NCI-H2081 treated with DMSO at 0.1 percent for 48 hours (cell line): ENCODE measurements at places on chromosomes 4 and X.

GRCh38 chrX:134461437-134461836, 1.5 kb downstream of the HPRT1 start:
- no peak for DNase-seq

DNA sequence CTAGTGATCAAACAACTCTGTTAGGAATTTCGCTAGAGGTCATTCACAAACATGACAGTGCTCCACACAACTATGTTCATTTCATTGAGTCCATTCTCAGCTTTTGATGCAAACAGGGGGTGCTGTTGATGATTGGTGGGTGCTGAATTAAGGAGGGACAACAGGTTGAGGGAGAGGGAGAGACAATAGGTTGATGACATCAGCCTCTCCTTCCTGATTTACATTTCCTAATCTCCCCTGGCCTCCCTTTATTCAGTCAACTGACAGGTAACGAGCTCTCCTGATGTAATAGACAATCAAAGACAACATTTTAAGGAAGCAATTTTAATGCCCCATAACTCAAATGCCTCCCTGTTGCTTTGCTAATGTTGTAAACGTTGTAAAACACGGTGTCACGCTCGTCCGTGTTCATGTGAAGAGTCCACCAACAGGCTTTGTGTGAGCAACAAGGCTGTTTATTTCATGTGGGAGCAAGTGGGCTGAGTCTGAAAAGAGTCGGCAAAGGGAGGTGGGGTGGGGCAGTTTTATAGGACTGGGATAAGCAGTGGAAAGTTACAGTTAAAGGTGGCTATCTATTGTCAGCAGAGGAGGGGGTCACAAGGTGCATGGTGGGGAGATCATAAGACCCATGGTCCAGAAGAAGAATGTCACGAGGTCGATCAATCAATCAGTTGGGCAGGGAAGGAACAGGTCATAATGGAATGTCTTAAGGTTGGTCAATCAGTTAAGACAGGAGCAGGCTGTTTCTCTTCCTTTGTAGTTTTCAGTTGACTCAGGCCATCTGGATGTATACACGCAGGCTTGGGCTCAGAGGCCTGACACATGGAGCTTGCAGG, 4.8 kb upstream of the GAR1 start:
- DNase-seq: no peak

- no peak for DNase-seq
These were observed 181.3 kb downstream of the GPC3 start for GRCh38 chrX:133804072-133804471.

DNA sequence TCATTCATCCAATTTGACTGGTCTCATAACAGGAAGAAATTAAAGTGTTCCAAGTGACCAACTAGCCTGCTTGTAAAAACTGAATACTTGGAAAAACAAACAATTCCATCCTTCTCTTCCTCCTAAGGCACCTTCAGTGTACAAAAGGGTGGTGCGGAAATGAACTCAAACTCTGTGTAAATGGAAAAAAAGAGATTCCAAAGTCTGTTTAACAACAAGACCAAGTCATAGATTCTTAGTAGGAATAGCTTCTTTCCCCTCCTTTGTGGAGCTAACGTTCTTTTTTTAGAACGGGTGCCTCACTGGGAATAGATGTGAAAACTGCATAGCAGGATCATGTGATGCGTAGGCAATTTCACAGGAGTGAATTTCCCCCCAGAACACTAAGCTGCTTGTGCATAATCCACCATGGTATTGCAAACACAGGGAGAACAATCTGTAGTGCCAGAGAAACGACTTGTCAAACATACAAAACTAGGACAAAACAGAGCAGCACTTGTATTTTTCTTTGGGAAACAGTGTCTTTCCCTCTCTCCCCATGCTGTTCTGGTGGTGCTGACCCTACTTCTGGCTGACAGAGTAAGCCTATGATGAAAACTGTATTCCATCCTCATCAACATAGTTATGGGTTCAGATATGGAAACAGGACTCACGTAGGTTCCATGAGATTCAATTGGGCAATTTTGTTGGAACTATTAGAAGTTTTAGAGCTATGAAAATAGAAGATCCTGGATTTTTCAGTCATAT, 13.2 kb upstream of the SOD3 start:
- no peak for DNase-seq

DNA sequence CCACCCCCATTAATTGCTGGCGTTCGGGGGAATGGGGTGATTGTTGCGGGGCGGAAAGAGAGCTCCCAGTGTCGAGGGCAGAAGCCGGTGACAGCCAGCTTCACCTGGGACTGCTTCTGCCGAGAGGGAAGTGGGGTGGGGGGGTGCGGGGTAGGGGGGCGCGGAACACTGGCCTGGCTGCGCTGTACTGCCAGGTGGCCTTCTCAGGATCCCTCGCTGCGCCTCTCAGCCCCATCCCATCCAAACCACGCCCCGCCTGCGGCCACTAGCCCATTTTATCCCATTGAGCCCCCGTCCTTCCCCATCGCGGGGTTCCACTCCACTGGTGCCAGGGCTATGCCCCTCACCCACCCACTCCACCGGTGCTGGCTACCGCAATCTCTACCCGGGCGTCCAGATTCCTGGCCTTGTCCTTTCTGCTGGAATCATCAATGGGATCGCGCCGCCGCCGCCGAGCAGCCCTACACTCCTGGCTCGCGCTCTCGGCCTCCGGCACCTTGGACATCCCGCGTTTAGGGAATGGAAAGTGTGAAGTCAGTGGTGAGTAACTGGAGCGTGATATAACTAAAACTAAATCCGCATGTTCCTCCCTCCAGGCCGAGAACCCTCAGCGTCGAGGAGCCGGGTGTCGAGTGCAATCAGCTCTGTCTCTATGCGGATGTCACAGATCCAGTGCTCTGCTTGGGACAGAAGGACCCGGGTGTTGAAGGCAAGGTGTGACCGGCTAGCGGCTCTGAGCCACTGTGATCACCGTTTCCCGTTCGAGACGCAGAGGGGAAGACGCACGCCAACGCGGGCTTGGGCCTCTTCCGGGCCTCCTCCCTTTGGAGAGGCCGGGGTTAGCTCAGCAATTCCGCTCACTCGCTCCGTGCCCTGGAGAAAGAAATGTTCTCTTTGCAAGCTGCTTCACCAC, 20.5 kb downstream of the NKX3-2 start:
- no peak for DNase-seq

DNA sequence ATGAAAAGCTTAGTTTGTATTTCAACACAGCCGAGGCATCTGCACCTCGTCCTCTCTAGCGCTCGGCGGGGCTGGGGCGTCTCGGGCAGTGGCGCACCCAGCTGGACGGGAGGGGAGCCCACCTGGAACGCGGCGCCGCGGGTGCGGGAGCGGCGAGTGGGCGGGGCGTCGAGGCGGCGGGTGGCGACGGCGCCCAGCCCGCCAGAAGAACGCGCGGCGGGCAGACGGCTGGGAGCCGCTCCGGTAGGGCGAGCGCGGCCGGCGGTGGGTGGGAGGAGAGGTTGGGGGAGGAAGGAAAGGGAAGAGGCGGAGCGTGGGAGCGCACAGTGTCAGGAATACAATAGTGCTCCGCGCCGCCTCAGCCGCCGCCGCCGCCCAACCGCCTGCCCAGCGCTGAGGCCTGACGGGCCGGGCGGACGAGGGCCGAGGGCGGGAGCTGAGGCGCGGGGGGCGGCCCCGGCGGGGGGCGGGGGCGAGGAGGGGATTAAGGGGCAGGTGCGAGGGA, at the start of gene JADE3:
Gene JADE3, plus strand, starts transcription at position 324 of the 505 bp plus-strand sequence. CDS start 72,474 bp downstream, outside the sequence.
- peak; percentile 23 for DNase-seq

GRCh38 chrX:11188664-11189063, 77.5 kb downstream of the HCCS start:
- no peak for DNase-seq

- DNase-seq: no peak
These were observed 25.5 kb downstream of the GPAT3 start for GRCh38 chr4:83561381-83561780.

DNA sequence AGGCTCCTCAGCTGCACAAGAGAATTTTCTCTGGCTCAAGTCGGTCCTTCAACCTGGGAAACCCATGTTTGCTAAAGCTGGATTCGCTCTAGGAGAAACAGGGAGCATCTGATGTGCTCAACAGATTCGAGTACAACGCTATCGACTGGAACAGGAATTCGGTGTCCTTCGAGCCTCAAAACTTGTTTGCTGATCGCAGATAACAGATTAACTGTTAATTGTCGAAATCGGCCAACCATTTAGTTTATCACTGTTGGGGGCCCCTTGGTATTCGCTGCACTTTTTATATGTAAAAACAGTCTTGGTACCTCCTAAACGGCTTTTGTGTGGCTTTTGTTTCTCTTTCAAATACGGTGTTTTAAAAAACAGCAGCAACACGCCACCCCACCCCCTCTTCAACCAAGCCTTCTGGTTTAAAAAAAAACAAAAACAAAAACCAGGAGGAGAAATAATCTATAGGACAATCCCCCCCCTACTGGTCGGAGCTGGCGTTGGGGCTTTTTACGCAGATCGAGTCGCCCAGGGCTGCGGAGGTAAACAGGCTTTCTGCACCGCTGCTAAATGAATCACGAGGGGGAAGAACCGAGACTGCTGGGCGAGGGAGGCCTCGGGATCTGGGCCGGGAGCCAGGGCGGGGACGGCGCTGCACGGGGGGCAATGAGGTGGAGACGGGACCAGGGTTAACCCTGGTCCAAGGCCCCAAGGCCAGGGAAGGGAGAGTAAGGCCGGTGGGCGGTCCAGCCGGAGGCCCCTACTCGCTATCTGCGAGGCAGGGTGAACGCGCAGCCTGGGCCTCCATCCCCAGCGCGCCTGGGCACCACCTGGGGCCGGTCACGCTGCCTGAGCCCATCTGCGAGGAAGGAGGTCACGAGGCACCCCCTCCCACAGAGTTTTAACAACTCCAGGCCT, 71.7 kb upstream of the BCOR start:
- DNase-seq: peak; percentile 59

- DNase-seq: no peak
These were observed 6.0 kb downstream of the EREG start for GRCh38 chr4:74370912-74371311.

DNA sequence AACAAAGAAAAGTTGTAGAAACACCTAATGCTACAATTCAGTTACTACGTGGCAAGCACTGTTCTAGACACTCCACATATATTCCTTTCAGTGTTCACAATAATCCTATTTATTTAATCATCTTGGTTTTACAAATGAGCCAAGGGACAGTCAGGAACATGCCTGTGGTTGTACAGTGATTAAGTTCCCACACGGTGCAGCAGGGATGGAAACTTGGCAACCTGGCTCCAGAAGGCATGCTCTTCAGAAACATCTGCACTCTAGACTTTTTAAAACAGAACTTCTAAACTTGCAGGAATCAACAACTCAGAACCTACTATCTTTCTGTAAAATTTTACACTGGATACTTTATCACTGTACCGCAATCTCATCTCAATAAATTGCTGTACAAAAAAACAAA, 32.1 kb downstream of the TAPT1 start:
- no peak for DNase-seq

DNA sequence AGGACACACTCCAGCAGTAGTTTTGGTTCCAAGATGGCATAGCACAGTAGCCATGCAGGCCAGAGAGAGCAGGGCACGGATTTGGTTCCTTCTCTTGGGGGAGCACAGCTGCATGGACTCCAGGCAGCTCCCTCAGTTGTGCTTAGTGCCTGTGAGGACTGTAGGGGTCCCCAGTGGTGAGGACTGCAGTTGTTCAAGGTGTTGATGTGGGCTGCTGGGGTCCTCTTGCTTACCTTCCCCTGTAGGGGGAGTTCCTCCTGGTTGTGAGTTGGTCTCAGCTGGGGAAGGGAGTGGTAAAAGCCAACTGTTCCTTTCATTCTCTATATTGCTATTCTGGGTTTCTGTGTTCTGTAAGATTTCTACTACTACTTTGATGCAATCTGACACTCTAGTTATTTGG, 606.5 kb downstream of the MAGEB5 start:
- DNase-seq: no peak

DNA sequence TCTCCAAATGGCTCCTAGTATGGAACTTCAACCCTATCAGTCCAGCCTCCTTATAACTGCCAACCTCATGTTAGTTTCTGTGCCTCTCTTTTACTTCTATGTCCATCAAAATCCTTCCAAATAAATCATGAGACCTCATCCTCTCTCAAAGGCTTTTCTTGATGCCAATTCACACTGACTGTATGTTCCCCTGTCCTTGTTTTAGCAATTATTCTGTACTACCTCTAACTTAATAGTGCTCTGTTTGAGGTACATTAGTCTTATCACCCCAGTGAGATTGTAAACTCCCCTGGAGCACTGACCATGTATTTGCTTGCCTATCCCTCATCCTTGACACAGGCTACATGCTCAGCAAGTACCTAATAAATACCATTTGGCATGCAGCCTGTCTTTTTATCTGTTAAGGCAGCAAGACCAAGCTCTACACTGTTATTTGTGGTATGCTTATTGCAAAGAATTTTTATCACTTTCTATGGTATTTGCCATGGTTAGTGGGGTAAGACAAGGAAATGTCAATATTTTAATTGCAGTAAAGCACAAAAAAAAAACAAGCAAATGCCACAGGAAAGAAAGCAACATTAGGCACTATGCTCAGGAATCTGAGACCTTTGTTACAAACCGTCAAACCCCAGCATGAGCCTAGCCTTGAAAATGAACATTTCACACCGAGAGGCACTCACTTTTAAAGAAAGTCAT, 119.2 kb downstream of the SMARCA1 start:
- DNase-seq: no peak

GRCh38 chrX:152936306-152936705, 38.4 kb downstream of the ZNF185 start:
- DNase-seq: no peak
